Vagina (tissue), 2 donors: ENCODE measurements at places on chromosomes 12 and 14.

GRCh38 chr12:75848961-75849360, 182.6 kb downstream of the PHLDA1 start:
- DNase-seq = no peak

GRCh38 chr14:32397861-32398640, 69.0 kb downstream of the AKAP6 start:
- no peak for DNase-seq

- DNase-seq = no peak
These were observed 129.6 kb downstream of the GRIN2B start for GRCh38 chr12:13851828-13852227.

DNA sequence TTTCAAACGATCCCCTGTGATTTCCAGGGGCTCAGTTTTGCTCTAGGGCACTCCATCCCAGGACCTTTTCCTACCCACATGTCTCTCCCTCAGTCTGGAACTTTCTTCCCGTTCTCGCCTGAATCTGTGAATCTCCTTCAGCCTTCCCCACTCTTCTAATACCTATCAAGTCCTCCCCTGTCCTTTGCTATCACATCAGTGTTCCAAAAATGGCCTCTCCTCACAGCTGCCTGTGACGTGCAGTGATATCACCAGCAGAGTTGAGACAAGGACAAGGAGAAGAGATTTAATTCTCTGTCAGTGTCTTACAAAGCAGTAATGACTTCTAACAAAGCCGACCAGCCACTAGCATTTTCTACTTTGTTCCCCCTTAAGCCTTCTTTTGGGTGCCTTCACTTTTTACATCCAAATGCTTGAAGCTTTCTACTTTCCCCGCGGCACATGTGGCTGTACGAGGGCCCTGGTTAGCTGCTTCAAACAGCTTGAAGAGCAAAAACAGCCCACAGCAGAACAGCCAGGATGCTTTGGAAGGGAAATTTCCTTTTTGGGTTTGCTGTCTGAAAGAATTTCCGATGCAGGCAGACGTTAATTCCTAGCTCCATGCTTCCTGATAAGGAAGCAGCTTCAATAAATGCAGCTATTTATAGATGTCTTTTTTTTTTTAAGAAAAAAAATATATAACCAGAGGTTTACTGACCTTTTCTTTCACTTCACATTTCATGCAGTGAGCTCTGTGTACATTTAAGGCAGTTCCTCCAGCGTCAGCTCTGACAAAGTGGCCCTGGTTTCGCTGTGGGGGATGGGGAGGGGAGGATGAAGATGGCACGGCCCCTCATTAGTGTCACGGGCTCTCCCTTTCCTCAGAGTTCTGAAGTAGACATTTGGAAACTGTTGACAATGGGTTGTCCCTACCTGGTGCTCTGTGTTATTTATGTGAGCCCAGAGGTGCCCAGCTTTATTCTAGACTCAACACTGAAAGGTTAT, 109.3 kb downstream of the ETV6 start:
- no peak for DNase-seq
